Right renal pelvis (tissue), 4 donors: ENCODE measurements at places on chromosomes 1 and 21. TPM values are rescaled to one million over a fixed set of nuclear protein-coding genes. Genes with fewer than 3 reads are reported as not detected.

DNA sequence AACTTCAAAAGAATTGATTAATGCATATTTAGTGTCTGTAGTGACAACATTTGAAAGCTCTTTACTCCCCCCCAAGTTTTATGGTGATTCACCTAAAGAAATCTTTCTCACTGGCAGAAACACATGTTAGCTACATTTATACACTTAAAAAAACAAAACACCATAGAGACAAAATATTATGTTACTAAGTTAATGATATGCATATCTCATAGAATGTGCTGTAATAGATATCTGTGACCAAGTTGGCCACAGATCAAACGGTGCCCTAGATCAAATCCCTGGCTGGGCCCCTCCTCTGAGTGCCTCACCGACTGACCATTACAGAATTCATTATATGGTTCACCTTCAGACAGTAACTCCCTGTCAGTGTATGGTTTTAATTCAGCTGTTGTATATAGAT is 322.1 kb upstream of the LYPLAL1 start:
- DNase-seq, result no peak

DNA sequence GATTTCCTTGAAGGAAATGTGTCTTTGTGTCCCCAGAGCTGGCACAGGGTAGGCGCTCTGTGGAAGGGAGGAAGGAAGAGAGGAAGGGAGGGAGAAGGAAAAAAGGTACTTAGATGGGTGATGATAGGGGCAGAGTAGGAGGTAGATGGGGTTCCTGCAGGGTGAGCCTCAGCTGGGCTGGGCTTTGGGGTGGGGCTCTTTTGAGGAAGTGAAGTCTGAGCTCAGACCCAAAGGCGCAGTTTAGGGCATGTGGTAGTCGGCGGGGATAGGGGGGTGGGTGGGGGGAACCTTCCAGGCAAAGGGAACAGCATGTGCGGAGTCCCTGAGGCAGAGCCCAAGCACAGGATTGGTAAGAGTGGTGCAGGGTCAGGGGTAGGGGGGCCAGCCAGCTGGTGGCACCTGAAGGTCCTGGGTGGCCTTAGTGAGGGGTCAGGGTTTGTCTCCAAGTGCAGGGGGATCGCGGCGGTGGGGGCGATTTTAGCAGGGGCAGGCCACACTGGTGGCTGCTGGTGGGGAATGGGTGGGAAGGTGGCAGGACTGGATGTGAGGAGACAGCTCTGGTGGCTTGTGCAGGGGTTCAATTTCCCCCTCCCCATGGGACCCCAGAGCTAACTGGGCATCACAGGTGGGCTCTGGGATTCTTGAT is 8.4 kb upstream of the HTR6 start:
- DNase-seq, result no peak

DNA sequence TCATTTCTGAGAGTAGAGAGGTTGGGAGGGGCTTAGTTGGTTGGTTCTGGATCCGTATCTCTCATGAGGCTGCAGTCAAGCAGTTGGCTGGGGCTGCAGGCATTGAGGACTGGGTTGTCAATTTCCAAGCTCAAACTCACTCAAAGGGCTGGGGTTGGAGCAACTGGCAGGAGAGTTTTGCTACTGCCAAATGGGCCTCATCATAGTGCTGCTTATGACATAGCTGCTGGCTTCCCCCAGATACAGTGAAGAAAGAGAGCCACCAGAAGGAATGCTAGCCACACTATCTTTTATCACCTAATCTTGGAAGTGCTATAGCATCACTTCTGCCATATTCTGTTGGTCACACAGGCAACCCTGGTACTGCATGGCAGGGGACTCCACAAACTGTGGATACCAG is 363.5 kb upstream of the USP24 start:
- DNase-seq, result no peak

The EDARADD gene
- 7.8 TPM for polyA plus RNA-seq

- DNase-seq, result no peak
Observed at GRCh38 chr1:42251042-42251441, 84.0 kb downstream of the FOXJ3 start.

- DNase-seq, result no peak
Observed at GRCh38 chr21:29947119-29947518, 7.3 kb upstream of the GRIK1 start.

The OR2AK2 gene
- not detected for polyA plus RNA-seq

The C21orf91 gene
- polyA plus RNA-seq, result 32.1 TPM

- no peak for DNase-seq
Observed at GRCh38 chr1:93581917-93582850, 99.5 kb downstream of the BCAR3 start.
